ENCODE measurements at places on chromosomes 12 and 14.

- peak; percentile 24 for DNase-seq
These were observed 8.0 kb upstream of the ASB8 start for GRCh38 chr12:48165089-48165981.

- no peak for DNase-seq
These were observed 49.6 kb upstream of the GSC start for GRCh38 chr14:94819531-94819930.

DNA sequence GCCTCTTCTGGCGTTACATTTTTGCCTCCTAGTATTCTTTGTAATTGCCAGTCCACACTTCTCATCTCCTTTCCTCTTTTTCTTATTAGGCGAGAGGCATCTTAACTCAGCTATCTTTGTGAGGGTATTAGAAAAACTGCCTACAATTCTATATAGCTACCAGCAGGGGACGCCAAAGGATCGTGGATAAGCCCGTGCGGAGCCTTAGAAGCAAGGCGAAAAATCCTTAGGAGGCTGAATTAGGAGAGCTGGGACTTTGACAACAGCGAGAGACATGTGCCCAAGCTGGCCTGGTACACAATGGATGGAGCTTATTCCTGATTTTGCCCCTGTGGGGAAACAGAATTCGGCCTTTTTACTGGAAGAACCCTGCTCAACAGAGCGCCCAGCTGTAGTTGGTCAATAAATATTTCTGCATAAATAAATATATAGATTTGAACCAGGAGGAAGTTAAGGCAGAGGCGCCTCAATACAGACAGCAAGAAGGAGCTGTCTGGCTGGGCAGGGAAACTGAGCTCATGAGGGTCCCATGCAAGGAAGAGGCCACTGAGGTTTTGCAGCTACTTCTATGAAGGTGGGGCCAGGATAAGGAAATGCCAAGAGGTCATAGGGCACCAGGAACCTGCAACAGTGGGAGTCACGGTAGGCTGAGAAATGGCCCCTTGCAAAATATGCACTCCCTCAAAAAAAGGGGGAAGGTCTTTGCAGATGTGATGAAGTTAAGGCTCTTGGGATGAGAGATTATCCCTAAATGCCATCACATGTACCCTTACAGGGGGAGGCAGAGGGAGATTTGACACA lies 14.6 kb upstream of the RBM19 start:
- DNase-seq, result no peak

GRCh38 chr12:75632442-75632841 lies 121.0 kb upstream of the KRR1 start:
- DNase-seq, result no peak

DNA sequence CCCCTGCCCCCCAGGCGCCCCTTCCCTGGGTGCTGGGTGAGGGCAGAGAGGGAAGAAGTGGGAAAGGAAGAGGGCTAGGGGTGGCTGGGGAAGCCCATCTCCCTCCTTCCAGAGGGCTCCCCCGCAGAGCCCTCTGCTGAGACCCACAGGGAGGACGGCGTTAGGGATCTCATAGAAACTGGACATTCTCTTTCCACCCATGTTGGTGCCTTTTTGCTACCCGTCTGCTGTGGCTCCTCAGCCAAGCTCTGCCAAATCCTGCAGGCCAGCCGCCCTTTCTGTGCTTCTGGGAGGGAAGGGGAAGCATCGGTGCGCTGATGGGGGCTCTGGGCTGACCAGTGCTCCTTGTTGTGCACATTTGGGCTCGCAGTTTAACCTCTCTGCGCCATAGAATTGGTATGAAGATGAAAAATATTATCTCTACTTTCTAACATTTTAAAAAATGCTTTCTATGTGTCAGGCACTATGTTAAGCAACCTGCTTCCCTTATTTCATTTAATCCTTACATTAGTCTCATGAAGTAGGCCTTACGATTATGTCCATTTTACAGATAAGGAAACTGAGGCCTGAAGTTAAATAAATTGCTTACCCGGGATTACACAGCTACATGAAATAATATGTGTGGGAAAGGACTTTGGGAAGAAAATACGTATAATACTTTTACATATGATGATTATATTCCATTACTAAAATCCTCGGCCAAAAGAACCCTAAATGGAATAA lies 981 bp downstream of the SLC48A1 start:
- no peak for DNase-seq

DNA sequence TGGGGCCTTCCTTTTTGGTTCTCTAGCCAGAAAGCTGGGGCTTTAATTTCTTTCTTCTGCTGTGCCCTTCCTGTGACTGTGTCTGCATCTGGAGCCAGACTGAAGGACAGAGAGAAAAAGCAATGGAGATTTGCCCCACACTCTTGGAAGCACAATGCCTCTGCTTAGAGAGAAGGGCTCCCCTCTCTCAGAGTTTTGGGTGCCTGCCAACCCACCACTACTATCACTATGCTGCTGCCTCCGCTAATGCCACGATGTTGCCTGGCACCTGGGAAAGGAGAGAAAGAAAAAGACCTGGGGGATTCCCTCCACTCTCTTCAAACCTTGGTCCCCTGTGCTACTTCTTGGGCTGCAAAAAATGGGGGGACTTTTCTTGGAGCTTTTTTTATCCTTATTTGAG lies 52.6 kb downstream of the TMEM260 start:
- no peak for DNase-seq

GRCh38 chr12:127388985-127389384 lies 878.0 kb upstream of the TMEM132C start:
- no peak for DNase-seq

DNA sequence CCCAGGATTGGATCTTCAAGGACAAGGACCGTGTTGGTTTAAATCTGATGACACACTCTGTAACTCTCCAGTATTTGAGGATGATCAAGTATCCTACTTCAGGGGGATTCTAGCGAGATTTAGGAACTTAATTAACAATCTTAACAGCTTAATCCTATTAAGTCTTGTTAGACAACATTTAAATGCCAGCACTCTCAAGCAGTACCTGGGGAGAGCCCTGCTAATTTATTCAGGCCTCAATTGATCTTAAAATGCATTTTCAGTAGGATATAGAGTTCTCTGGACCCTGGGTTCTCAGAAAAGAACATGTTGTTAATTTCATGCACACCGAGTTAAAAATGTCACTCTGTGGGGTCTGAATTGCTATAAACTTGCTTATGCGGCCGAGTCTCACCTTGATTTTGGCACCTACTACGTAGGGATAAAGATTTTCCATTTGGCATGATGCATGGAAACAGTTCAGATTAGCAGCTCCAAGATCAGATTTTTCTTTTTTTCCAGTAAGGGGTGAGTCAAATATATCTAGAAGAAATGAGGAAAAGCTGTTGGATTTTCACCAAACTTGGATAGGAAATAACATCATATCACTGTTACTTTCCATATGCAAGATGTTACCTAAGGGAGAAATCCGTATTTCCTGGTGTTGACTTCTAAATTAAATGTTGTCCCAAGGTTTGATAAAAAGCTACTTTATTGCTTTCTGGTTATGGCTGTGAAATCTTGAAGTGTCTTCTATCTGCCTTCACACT lies 76.1 kb downstream of the SLC24A4 start:
- DNase-seq, result no peak

GRCh38 chr12:25590011-25590721 lies 37.1 kb upstream of the LMNTD1 start:
- DNase-seq, result no peak

DNA sequence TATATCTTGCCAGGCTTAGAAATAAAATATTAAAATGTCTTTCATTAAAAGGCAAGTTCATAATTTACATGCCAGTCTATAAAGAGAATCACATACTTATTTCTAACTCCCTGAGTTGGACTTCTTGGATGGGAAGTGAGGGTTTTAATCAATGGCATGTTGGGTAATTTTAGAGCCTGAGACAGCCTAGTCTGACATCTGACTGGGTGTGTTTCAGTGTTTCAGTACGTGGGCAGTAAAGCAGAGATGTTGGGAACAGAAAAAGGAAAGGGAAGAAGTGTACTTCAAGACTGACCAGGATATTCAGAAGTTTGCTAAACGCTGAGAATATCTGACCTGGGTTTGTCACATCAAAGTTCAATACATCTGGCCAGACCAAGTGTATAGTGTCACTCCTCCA lies 171.8 kb downstream of the BTG1 start:
- DNase-seq, result no peak

DNA sequence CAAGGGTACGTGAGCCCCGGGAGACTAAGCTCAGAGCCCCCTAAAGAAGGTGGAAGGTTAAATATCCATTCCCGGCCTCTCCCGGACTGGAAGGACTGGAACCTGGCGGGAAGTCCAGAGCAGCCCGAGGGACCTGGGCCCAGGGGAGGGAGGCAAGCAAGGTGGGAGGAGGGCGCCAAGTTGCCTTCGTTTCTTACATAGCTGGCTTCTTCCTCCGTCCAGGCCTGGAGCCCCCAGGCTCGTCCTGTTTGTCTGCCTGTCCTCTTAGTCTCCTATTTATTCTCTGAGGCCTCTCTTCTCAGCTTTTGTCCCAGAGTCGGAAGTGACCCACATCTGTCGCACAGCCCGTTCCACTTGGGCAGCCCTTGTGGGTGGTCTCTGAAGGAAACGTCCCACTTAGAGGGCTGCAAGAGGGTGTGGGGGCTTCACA lies 745 bp downstream of the PCK2 start:
- DNase-seq, result no peak

GRCh38 chr12:96212456-96213375 lies 18.5 kb downstream of the ELK3 start:
- DNase-seq, result no peak

DNA sequence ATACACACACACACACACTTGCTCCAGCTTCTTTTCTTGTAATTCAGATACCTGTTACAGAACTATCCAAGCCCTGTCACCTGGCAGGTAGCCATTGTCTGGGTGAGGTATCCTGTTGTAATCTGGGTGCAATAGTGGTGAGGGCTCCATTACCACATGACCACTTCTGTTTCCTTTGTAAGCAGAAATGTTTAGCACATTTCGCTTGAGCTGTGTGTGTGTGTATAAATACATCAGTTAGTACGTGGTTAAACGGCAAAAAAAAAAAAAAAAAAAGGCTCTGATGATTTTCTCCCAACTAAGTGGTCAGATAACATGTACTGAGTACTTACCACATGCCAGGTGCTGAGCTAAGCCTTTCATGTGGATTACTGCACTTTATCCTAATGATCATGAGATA lies 129.3 kb upstream of the SSTR1 start:
- peak; percentile 17 for DNase-seq

GRCh38 chr14:38158468-38158867 lies 49.2 kb upstream of the SSTR1 start:
- no peak for DNase-seq

GRCh38 chr14:102505000-102505619 lies 4.5 kb downstream of the ANKRD9 start:
- DNase-seq, result no peak

DNA sequence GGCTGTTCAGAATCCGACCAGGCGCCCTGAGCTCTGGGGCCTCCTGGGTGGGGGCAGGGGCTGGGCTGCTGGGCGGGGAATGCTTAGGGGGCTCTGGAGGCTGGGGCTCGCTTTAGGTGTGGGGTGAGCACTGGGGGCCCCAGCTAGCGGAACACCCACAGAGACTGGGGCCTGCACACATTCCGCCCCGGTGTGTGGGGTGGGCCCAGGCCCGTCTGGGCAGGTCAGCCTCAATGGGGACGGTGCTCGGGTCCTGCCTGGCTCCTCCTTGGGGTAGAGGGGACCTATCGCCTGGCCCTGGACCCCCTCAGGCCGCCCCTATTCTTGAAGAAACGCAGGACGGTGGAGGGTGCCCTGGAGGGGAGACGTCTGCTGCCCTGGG lies 364.8 kb downstream of the TMEM121 start:
- no peak for DNase-seq

- DNase-seq, result peak; percentile 77
These were observed at the start of the genes COQ6 and FAM161B for GRCh38 chr14:73949752-73950734. Gene COQ6, plus strand, starts transcription at chr14:73950302. Its CDS starts 31 bp downstream, at chr14:73950333. Gene FAM161B, minus strand, starts transcription at chr14:73950094. Its CDS starts 68 bp downstream, at chr14:73950026.

GRCh38 chr14:101704140-101704539 lies 57.4 kb upstream of the PPP2R5C start:
- no peak for DNase-seq

GRCh38 chr12:130511285-130511684 lies 173.6 kb downstream of the PIWIL1 start:
- DNase-seq, result no peak

All from stimulated activated CD8-positive, alpha-beta memory T cell treated with anti-CD3 and anti-CD28 coated beads, Interleukin-7, amount 100 ng/mL, for 1 hour (primary cell).